Fibroblast of skin of back (primary cell): ENCODE measurements at places on chromosomes 12 and 14.

DNA sequence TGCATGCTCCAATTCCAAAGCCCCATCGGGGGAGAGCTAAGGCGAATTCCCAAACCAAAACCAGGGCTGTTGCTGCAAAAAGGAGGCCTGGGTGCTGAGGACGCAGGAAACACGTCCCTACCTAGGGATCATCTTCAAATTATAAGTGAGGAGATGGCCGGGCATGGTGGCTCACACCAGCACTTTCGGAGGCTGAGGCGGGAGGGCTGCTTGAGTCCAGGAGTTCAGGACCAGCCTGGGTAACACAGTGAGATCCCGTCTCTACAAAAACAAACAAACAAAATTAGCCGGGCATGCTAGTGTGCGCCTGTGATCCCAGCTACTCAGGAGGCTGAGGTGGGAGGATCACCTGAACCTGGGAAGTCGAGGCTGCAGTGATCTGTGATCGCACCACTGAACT, 143.2 kb downstream of the CALM1 start:
- DNase-seq, result no peak

GRCh38 chr14:68862954-68863594, 70.2 kb upstream of the ZFP36L1 start:
- peak; percentile 81 for DNase-seq

GRCh38 chr12:121404734-121405133, 4.8 kb downstream of the RNF34 start:
- DNase-seq, result no peak

DNA sequence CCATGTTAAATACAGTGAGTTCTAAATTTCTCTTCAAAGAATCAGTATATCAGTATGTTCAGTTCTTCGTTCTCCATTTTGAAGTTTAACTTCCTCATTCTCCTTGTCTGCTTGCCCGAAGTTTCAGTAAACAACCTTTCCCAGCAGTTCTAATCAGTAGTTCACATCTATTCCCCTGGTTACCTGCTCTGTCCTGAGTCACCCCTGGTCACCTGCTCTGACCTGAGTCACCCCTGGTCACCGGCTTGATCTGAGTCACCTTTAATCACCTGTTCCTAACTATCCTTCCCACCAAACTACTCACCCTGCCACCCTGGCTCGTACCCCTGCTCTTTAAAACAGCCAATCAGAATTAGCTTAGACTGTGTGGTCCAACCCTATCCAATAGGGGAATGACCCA, 9.4 kb upstream of the OR10G3 start:
- DNase-seq, result no peak

GRCh38 chr14:33451211-33451610, 499.7 kb downstream of the EGLN3 start:
- DNase-seq, result no peak

DNA sequence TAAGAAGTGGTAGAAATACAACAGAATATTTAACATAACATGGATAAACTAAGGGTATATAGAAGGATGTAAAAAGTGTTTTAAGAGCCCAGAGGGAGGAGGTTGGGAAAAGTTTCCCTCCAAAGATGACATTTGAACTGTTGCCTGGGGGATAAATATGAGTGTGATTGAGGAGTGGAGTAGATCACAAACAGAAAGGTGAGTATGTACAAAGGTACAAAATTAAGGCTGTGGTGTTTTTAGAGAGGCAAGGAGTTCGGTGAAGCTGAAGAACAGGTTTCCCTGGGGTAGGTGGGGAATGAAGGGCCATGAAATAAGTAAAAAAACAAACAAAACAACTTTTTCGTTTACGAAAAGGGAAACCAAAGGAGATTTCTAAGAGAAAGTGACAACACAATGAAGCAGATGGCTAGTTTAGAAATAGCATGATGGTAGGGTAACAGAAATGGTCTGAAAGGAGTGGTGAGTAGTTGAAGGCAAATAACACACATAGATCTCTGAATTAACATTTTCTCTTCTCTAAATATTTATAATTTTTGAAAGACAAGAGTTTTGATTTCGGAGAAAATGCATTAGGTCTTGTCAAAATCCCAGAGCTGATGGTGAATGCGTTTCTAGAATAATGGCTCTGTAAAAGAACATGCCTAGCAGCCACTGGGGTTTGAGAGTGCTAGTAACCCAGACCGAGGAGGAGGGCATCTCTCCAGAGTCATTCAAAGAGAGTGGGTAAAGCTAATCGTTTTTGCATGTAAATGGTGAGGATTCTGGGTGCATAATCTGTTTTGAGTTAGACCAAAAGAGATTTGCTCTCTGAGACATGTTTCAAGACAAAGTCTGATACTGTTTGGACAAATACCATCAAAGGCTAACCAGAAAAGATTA, 240.4 kb upstream of the DCN start:
- DNase-seq, result no peak

GRCh38 chr12:32917094-32917611, 20.6 kb upstream of the PKP2 start:
- no peak for DNase-seq

DNA sequence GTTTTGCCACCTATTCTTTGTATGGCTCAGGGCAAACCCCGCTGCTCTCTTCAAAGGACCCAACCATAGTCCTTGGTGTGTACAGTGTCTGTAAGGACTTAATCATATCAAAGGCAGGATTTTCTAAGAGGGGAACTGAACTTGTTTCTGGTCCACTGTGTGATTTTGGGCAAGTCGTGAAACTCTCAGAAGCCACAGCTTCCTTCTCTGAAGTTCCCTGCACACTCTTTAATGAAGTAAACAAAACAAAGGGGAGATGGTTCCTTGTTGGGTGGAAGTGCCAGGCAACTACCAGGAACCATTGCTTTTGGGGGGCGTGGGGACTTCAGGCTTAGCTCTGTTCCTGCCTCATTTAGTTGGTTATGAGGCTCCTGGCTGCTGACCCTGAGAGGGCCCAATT, 152.4 kb downstream of the VRK1 start:
- no peak for DNase-seq

DNA sequence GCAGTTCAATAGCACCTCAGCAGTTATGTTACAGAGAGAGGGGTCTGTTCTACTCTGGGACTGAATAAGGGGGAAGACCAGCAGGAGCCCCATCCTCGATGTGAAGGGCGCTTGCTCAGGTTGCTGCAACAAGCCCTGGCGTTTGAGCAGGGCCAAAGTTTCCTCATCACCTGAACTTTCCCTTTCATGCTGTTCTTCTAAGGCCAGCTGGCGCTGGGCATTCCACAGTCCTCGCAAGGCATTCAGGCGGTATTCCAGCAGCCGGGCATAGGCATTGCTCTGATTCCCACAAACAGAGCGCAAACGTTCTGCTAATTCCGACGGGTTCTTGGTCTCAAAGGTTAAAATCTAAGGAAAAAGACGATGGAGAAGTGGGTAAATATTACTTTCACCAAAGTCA, 62.8 kb downstream of the HECTD4 start:
- no peak for DNase-seq

GRCh38 chr14:106556665-106557289, 1030.4 kb downstream of the TMEM121 start:
- no peak for DNase-seq

DNA sequence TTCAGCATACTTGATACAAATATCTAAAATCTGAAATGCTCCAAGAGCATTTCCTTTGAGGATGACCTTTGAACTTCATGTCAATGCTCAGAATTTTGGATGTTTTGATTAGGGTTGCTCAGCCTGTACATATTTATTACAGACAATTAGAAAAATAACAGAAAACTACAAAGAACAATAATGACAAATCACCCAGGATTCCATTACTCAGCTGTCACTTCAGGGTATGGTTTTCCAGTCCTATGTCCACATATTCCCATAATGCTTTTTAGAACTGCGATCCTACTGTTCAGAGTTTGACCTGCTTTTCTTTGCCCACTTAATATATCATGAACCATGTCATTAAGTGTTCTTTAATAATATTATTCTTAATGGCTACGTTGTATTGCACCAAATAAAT, 11.4 kb downstream of the DLGAP5 start:
- DNase-seq, result peak; percentile 33

DNA sequence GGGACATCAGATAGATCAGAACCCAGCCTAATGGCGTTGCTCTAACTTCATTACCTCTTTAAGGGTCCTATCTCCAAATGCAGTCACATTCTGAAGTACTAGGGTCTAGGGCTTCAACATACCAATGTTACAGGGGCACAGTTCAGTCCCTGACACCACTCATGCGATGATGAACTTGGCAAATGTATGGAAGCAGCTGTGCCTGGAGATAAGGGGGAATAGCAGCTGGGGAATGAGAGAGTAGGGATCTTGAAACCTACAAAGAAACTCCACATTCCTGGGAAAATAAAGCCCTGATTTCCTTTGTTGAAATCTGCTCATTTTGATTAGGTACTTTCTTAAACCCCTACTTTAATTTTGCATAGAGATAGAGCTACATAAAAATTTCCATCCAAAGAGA, 20.5 kb upstream of the TMCC3 start:
- no peak for DNase-seq

DNA sequence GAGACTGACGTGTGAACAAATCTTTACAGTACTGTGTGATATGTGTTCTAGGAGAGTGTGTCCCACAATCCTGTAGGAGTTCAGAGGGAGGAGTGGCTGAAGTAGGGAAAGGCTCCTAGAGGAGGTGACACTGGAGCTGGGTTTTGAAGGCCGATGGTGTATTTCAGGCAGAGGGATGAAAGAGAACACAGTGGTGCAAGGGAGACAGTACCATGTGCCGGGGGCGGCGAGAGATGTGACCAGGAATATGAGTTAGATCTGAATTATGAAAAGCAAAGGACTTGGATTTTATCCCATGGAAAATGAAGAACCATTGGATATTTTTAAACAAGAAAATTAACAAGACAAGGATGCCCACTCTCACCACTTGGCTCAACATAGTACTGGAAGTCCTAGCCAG, 77.0 kb upstream of the ESRRB start:
- DNase-seq, result no peak

GRCh38 chr14:88311780-88312179, 11.3 kb downstream of the KCNK10 start:
- no peak for DNase-seq

DNA sequence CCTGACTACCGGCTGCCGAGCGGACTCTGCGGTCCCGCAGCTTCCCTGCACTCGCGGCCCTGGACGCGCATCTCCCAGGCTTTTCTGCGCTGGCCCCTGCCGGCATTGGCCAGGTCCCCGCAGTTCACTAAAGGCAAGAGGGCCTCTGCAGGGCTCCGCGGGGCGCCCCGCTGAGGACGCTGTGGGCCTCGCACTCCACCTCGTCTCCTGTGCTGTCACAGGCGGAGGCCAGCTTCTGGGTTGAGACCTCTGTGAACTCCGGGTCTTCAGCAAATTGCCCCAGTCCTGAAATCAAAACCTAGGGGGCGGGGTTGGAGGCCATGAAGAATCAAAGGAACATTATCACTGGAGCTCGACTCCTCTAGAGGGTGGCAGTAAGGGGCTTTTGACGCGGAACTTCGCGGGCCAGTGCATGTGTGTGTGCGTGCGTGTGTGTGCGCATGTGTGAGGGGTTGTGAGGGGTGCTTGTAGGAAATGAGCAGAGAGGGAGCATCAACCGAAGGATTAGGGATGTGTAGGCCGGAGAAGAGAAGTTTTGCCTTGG, 68.5 kb upstream of the CAPRIN2 start:
- DNase-seq, result peak; percentile 10

DNA sequence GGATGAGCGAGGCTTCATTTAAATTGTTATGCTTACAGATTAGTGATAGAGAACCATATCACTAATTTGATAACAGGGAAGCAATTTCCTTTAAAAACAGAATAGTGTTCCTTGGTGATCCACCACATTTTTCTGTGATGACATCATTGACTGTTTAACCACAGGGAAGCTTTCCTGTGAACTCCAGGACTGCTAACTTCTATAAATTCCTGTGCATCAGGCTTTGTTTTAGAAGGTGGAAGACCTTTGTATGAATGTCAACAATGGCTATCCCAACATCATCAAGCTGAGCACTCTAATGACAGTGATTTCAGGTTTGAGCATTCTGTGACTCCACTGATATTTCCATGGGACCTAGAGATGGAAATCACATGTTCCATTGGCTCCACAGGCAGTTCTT, 177.1 kb downstream of the RMST start:
- no peak for DNase-seq

DNA sequence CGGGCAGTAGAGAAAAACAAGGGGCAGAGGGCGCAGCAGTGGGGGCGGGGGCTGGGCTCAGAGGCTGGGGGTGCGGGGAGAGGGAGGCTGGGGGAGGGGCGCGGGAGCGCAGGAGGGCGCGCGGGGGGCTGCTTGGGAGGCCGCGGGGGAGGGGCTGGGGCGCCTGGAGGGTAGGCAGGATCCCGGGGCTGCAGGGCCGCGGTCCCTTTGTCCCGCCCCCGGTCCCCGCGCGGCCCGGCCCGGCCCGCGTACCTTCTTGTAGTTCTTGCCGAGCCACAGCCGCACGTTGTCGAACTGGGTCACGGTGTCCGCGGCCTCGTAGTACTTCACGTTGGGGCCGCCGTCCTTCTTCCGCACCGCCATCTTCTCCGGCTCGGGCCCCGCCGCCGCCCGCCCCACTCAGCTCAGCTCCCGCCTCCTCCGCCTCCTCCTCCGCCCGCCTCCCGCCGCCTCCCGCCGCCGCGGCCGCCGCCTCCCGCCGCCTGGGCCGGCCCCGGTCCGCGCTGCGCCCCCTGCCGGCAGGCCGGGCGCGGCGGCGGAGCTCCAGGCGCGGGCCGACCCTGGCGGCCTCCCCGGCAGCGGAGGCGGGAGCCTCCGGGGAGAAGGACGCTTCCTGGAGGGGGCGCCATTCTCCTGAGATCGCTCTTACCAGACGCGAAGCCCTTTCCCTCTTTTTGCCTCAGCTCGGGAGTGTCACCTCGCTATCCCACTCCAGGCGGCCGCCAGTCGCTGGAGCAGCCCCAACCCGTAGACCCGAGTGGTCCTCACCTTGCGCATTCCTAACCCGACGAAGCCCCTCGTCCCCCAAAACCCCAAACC, at the start of gene SMARCC2:
TSS of gene SMARCC2 (minus strand) at position 385 of the 819 bp plus-strand sequence. CDS start at position 363, 22 bp downstream.
- DNase-seq, result peak; percentile 87

GRCh38 chr14:42855085-42855484, 1248.4 kb downstream of the LRFN5 start:
- peak; percentile 19 for DNase-seq

DNA sequence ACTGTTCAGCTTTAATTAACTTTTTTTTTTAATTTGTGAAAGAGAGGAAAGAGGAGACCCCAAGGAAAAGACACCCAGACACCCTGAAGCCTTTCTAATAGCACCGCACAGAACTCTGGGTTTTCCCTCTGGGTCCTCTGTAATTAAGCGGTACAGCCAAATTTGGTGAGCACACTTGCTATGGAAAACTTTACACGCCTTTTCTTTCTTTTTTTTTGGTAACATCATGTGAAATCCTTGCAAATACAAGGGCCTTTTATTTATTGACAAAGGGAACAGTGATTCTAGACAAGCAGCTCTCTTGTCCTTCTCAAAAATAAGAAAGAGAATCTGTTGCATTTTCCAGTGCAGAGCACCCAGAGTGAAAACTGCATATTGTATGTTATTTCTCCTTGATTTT, 44.4 kb upstream of the CPM start:
- DNase-seq, result no peak

DNA sequence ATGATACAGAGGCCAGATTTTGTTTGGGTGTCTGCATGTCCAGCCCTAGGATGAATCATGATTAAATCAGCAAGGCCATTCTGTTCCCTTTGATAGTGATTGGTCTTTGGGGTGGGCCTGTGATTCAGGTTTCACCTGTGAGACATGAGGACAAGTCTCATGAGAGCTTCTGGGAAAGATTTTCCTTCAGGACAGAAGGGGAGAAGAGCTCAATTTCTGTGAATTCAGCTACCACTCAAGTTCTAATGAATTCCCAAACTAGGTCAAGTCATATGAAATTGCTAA, 73.4 kb downstream of the ZNF664 start:
- DNase-seq, result no peak

GRCh38 chr14:100834082-100834793, 8.3 kb downstream of the MEG3 start:
- no peak for DNase-seq
